Neural crest cell (in vitro differentiated cells): ENCODE measurements at places on chromosomes 7 and 10. TPM values are rescaled to one million over a fixed set of nuclear protein-coding genes. Genes with fewer than 3 reads are reported as not detected.

The ARHGEF35 gene
- total RNA-seq = 0.89 and 1.2 TPM in 2 replicates

The INHBA gene
- total RNA-seq = 0.07 TPM in 1 of 2 replicates, not detected in the other

DNA sequence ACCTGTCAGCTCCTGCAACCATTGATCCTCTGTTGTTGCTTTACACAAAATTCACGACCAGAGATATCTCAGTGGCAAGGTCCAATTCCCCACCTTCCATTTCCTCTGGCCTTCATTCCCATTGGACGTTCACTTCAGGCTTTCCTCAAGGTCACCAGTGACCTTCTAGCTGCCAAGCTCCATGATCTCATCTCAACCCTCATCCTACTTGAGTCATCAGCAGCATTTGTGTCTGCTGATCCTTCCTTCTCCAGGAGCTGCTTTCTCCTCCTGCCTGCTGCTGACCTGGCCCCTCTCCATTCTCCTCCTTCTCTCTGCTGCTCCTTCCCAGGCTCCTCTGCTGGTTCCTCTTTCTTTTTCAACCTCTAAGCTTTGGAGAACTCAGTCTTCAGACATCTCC, 66.2 kb upstream of the C10orf90 start:
- DNase-seq = no peak

- DNase-seq = no peak
Measured at GRCh38 chr10:59290448-59290847, 71.9 kb downstream of the FAM13C start.

DNA sequence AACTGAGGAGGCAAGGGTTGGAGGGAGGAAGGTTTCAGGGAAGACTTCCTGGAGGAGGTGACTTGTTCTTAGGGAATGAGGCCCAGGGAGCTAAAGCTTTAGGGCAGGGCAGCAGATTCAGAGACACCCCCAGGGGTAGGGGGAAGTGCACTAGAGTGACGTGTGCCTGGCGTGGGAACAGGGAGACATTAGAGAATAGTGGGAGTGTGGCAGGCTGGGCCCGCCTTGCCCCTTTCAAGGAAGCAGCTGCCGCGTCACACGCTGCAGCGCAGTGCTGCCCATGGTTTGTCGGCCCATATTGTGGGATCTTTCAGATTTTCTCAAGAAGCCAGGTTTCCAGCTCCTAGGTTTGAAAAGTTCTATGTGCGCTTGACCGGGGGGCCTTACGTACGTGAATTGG, 139.4 kb downstream of the LHPP start:
- DNase-seq = no peak

The THSD7A gene
- total RNA-seq = 4.8 and 5.5 TPM in 2 replicates

The PNLIP gene
- not detected in 2 replicates for total RNA-seq
